OCI-M1 (cell line): ENCODE measurements at places on chromosomes 6 and 20.

DNA sequence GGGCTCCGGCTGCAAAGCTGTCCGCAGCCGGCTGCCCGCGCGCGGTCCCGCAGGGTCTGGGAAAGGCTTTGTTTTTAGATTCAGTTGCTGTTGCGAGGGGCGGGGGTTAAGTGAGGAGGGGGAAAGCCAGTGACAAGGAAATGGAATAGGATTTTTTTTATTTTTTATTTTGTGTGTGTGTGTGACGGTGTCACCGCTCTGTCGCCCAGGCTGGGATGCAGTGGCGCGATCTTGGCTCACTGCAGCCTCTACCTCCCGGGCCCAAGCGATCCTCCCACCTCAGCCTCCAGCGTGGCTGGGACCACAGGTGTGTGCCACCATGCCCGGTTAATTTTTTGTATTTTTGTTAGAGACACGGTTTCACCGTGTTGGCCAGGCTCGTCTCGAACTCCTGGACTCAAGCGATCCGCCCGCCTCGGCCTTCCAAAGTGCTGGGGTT lies 615 bp upstream of the UBE2J1 start:
- no peak for DNase-seq

GRCh38 chr20:9458138-9458796 lies 56.1 kb upstream of the LAMP5 start:
- peak; percentile 20 for DNase-seq

DNA sequence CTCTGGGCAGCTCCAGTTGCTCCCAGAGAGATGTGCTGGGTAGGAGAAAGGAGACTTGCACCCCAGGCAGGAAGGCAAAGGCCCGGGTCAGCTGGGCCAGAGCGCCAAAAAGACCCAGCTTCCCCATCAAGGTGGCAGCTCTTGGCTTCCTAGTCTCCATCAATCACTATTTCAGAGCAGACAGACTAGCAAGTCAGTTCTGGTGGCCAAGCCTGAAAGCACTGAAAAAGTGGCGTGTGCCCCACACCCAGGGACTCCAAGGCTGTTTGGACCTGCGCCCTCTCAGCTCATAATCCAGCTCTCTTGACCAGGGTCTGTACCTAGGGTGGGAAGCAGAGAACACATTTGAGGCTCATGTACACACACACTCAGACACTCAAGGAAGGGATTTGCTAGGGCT lies 3.7 kb downstream of the MAFB start:
- DNase-seq: no peak

DNA sequence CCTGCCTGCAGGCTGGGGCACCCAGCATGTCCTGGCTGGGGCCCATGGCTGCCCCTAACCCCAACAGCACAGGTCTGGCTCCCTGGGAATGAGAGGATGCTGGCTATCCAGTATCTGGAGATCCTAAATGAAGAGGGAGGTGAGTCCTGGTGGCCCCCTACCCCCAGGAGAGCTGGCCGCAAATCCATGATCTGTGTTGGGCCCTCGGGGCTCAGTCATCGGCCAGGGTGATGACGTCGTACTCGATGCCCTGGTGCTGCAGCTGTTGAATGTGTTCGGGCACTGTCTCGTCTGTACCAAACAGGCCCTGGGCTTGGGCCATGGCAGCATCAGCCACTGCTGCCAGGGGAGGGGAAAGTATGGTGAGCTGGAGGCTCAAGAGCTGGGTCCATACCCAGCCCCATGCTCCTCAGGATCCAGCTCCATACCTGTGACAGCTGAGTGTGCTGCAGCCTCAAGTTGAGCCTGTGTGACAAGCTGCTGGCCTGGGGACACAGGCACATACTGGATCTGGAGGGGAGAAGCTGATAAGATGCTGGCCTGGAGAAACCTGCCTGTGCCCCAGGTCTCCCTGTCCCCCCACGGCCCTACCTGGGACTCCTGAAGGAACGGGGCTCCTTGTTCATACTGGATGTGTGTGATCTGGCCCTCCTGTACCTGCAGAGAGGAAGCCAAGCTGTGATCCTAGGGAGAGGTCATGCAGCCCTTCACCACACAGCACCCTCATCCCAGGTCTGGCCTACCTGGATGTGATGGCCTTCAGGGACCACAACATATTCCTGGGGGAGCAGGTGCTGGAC lies 14.5 kb downstream of the PCIF1 start:
- DNase-seq: no peak

GRCh38 chr6:111597291-111598086 lies 8.2 kb downstream of the TRAF3IP2 start:
- DNase-seq: no peak

DNA sequence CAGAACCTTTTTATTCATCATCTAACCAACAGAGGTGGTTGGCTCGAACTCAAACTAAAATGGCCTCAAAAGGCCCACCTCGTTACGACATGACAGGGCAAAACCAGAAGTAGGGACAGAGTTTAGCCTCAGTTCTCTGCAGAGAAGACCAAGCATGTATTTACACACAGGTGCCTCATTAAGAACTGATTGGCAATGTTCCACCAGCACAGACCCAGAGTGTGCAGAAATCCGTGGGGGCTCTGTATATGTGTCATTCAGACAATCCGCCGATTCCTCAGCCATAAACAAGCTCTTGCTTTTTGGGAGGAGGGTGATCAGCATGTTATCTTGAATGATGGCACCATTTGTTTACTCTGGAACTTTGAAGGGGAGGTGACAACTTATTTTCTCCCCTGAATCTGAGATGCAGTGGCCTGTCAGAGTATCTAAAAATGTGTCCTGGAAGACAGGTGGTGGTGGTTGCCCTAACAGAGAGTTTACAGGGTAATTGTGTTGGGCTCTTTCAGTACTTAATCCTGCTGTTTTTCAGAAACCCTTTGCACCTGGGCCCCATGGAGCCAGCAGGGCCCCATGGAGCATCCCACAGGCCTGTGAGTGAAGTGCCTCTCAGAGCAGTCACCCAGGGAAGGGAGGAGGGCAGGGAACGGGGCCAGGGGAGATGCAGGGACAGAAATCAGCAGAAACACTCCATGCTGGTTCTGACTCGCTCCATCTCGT lies 29.1 kb upstream of the C20orf203 start:
- DNase-seq: no peak

GRCh38 chr6:30885999-30886896 lies 1.9 kb downstream of the DDR1 start:
- DNase-seq: no peak

DNA sequence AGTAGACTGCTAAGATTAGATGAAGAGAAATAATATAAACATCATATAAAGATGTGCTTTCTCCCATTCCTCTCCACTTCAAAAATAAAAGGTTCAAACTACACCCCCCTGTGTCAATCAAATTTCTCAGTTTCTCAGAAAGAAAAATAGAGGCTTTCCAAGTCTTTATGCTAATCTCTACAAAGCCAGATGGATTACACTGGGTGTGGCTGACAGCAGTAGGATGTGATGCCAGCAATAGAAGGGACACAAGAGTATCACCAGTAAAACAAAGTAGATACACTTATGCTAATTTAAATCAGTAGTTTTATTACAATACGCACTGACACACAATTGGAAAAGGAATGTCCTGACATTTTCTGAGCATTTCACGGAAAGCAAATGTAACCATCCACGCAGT lies 353.4 kb downstream of the RNGTT start:
- DNase-seq: no peak

- DNase-seq: peak; percentile 86
Observed at GRCh38 chr6:97186416-97186999, 96.5 kb downstream of the MMS22L start.

DNA sequence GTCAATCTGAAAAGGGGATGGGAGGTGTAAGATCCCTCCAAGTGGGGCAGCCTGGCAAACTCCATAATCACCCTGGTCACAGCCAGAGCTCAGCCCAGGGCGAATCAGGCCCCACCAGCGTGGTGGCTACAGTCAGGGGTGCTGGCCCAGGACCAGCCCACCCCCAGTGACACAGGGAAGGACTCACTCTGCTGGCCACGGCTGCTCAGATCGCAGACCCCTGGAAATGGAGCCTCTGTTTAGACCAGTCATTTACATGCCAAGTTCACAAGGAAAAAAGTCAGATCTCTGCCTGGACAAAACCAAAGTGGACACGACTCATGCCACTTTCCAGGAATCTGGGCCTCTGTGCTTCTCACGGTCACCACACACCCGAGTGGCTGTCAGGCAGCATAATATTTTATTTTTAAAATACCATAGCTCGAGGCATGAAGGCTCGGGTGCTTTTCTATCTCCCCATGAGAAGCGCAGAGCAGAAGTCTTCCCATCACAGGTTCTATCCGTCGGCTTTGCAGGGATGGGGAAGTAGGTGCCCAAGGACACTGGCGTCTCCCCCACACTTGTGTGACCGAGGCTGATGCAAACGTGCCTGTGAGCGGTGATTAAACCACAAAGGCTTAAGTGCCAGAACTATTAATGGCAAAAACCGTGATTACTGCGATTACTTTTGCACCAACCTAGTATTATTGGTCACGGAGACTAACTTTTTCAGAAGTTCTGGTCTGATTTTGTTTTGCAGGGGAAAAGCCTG lies 13.0 kb downstream of the PXDC1 start:
- DNase-seq: peak; percentile 62
